ENCODE measurements at places on chromosomes 3 and 15.

DNA sequence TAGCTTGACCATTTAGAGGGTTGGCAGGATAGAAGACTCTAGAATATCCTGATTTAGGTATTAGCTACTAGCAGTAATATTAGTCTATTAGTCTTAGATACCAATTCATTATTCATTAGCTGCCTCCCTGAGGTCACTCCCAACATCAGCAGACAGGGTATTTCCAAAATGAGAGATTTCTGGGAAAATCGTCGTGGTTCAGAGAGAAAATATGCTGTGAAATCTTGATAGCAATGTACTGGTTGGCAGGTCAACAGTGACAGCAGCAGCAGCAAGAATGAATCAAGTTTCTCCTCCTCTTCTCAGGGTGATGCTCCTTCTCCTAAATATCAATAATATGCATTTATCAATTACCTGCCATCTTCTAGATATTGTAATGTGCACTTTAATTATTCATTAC, 41.3 kb upstream of the ROBO1 start:
- no peak for DNase-seq

DNA sequence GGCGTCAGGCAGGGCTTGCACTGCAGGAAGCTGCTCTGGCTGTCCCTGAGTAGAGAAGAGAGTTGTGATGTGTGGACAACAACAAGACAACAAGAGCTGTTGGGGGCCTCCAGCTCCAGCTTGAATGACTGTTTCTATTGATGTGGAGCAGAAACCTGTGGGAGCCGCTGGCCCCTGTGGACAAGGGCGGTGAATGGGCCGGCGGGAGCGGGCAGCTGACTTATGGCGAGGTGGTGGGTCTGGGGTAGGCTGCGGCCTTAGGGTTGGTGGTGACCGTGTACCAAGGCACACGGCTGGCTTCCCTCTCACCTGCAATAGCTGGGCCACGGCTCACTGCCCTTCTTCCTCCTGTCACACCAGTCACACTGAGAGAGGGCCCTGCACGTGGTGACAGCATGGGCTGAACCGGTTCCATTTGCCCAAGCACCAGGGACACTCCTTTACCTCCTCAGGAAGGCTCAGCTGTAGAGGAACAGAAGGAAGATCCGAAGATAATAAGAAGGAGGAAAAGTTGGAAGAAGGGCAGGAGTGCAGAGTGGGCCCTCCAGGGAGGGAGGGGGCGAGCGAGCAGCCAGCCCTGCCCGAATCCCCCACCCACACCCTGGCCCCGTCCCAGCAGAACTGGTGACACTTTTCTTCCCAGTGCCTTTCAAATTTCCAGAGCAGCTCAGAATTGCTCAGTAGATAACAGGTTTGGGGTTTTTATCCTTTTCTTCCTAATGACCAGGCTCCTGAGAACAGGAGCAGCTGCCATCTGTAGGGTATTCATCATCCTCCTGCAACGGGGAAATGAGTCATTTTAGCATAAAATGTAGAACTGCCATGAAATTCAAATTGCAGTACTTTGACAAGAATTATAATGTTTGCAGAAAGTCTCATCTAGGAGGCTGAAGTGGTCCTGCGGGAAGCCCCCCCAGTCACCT, 136.9 kb downstream of the TJP1 start:
- no peak for DNase-seq

DNA sequence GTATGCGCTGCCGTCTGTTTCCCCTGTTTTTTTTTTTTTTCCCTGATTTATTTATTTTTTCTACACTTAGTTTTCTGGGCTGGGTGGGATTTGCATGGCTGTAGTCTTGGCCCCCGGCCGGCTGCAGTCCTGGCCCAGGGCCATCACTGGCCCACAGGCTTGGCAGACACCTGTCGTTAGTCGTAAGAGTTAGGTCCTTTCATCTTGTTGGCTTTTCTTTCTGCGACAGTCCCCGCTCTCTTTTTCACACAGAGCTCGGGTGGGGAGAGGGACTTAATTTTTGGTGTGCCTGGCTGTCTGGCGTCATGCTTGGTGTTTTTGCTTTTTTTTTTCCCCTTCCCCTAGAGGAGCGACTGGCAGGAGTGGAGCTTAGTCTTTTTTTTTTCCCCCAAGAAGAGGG, 183.4 kb downstream of the KLF13 start:
- no peak for DNase-seq

- DNase-seq = peak; percentile 28
Observed at GRCh38 chr15:22952796-22953579, 27.2 kb downstream of the CYFIP1 start.

DNA sequence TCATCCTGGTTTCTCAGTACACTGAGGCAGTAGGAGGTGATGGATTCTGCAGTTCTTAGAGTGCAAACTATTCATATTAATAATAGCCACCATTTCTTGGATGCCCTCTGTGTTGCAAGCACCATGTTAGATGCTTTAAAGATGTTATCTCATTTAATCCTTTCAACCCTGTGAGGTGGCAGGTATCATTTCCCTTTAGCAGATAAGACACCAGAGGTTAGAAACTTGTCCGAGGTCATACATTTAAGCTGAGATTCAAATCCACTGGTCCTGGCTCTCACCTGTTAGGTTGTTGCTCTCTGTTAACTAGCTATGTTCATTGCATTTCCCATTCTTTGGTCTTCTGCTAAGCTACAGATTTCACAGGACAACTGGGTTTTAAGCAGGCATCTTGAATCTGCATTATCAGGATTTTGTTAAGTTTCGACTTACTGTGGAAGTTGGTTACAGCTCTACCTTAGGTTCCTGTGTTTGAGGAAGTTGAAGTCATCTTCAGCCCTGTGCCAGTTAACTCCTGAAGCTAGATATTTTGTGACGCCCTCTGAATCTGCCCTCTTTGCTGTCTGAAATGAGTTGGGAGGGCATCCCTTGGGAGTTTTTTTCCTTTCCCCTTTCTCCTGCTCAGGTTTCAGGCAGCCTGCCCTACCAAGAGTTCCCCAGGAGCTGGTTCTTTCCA, 6.4 kb downstream of the PDE8A start:
- DNase-seq = no peak

DNA sequence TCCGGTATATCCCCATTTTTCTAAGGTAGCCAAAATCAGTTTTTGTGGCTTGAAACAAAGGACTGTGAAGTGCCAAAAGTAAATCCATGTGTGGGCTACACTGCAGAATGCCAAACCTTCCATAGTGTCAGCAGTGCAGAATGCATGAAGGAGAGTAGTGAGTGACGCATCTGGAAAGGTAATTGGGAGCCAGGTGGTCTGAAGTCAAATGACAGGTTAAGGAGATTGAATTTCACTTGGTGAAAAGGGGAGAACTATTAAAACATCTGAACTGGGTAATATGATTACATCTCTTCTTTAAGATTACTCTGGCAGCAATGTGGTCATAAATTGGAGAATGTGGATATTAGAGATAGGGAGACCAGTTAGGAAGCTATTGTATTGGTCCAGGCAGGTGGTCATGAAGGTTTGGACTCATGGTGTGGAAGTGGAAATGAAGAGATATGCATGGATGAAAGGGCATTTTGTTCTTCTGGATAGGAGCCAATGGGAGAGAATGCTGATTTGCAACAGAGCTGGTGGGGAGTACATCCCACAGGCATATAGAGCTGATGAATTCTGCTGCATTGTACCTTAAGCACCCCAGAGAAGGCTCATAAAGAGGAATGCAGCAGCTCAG, 118.2 kb downstream of the ECT2 start:
- peak; percentile 79 for DNase-seq

DNA sequence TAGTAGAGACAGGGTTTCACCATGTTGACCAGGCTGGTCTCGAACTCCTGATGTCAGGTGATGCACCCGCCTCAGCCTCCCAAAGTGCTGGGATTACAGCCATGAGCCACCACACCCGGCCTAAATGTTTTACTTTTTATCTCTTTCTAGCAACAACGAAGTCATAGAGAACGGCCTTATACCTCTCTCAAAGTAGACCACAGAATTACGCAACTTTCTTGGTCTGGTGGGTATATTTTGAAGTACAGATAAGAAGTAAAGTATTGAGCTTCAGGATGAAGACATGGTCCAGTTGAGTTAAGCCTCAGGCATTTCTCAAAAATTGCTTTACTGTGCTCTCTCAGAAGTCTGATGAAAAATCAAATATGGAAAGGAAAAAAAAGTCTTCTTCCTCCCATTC, 30.6 kb downstream of the FAM240A start:
- DNase-seq = no peak

GRCh38 chr3:146557745-146558144, 13.3 kb upstream of the PLSCR1 start:
- DNase-seq = no peak

- no peak for DNase-seq
Observed at GRCh38 chr15:54640873-54641272, 555.9 kb downstream of the RSL24D1 start.

DNA sequence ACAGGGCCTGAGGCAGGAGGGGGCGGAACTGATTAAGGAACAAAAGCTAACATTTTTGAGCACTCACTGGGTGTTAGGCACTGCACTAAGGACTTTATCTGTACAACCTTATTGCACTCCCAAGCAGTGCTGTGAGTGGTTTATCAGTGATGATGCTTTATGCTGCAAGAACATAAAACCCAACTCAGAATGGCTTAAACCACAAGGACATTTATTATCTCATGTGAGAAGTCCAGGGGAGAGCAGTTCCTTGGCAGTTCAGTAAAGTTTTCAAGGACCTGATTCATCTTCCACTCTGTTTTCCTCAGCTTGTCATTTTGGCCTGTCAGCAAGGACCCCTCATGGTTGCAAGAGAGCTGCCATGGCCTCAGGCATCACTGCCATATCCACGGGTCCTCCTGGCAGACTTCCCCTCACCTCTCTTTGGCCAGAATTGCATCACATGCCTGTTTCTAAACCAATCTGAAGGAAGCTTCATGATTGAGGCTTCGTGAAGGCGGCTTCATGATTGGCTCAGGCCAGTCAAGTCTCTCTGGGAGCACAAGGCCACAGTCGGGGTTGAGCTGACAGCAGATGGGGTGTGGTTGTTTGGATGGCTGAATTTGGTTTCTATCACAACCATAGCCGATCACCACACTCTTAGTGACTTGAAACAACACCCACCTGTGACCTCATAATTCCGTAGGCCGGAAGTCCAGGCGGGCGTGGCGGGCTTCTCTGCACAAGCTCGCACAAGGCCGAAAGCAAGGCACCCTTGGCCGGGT, 15.8 kb downstream of the EFCC1 start:
- peak; percentile 16 for DNase-seq

DNA sequence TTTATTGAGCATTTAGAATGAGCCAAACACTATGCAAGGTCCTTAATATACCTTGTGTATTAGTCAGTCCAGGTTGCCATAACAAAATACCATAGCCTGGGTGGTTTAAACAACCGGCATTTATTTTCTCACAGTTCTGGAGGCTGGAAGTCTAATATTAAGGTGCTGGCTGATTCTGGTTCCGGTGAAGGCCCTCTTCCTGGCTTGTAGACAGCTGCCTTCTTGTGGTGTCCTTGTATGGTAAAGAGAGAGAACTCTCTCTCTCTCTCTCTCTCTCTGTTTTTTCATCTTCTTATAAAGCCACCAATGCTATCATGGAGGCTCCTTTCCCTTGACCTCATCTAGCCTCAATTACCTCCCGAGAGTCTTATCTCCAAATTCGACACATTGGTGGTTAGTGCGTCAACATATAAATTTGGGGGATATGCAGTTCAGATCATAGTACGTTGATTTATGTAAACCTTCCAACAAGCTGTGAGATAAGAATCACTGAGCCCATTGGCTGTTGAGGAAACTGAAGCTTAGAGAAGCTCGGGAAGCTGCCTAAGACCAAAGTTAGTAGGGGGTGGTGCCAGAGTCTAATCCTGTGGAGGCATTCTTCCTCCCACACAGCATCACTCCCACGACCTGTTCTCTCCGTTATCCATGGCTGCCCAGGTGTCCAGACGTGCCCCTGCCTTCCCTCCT, 298.0 kb upstream of the PROK2 start:
- no peak for DNase-seq

- no peak for DNase-seq
Observed at GRCh38 chr3:16056217-16056616, 118.3 kb upstream of the GALNT15 start.

DNA sequence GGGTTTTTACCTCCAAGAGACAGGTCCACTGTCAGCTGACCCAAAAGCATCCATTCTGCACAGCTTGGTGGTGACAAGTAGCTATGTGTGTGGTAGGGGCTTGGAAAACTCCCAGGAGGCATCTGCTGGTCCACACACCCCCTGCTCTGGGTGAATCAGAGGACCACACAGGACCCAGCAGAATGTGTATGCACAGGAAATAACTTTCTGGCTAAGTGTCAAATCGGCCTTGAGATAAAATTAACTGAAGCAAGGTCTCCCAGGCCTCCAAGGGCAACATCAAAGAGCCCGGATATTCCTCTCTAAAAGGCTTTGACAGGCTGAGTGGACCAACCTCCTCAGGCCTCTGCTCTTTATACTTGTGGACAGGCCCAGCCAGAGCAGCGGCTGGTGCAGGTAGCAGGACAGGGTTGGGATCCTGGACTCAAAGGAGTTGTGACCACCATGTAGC, 66.5 kb downstream of the CTNNB1 start:
- no peak for DNase-seq

DNA sequence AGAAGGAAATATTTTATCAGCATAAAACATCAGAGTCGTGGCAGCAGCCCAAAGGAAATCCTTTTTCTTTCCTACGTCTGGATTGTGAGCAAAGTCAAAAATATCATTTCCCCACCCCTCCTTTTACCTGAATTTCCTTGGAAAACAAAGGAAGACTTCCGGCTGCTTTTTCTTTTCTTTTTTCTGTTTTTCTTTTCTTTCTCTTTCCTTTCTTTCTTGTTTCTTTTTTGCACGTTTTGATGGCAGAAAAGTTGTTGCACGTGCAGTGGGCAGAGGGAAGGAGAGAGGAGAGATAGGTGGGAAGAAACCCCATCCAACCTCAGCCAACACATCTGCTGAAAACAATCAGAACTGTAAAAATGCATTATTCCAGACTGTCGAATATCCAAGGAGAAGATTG, 544 bp upstream of the MYO1E start:
- DNase-seq = no peak

GRCh38 chr3:167694121-167694520, 40.4 kb upstream of the WDR49 start:
- DNase-seq = no peak

DNA sequence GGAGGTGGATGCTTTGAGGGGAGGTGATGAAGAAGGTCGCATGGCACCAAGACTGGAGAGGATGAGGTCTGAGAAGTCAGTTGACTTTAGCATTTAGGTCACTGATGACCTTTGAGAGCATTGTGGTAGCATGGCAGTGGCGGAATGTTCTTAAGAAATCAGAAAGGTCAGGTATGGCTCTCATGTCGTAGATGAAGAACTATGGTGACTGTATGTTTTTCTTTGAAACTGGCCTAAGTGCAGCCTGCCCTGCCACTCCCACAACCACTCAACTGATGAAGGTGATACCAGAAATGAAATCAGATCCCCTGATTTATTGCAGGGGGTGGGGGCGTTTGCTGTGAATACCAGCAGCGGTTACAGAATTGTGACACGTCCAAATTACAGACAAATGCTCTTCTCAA, 102.6 kb downstream of the ITPR1 start:
- no peak for DNase-seq

GRCh38 chr3:148232389-148232788, 465.3 kb upstream of the AGTR1 start:
- no peak for DNase-seq

DNA sequence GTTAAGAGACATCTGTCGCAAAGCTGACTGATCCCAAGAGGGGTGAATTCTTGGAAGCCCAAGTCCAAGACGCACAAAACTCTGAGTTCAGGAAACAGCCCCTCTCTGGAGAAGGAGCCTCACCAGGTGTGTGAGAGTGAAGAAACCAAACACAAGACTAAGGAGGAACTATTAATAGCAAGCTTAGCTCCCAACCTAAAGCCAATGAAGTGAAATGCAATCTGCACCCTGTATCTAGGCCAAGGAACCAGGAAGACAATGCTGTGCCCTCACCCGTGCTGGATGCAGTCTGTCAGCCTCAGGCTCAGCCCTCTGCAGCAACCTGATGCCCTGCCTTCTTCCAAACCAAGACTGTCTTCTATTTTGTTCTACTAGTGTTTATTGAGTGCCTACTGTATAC, 22.5 kb upstream of the THBS1 start:
- DNase-seq = no peak
